COLO829 (cell line): ENCODE measurements at places on chromosomes 2 and 18.

GRCh38 chr2:32706815-32707579 lies 79.1 kb downstream of the TTC27 start:
- no peak for DNase-seq

- no peak for DNase-seq
Observed at GRCh38 chr2:39854771-39855170, 75.7 kb upstream of the THUMPD2 start.

GRCh38 chr2:147860009-147860408 lies 15.2 kb downstream of the ACVR2A start:
- no peak for DNase-seq

- no peak for DNase-seq
Observed at GRCh38 chr2:71898851-71899681, 248.6 kb downstream of the CYP26B1 start.

- no peak for DNase-seq
Observed at GRCh38 chr2:139925903-139926302, 1145.7 kb upstream of the NXPH2 start.

- DNase-seq, result peak; percentile 56
Observed at GRCh38 chr2:166373951-166374350, 1.8 kb downstream of the SCN9A start.

DNA sequence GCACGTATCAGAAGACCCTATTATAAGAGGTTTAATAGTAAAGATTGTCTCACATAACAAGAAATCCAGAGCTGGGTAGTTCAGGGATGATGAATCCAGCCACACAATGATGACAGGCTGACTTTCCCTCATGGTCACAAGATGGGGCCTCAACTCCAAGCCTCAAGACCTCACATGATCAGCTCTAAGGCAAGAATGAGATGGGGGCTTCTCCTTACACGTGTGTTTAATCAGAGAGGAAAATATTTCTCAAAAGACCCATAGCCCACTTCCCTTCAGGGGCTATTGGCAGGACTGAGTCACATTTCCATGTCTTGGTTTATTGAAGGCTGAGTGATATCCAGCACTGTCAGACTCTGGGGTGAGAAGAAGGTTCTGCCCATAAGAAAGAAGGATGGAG lies 100.2 kb upstream of the FOSL2 start:
- no peak for DNase-seq

DNA sequence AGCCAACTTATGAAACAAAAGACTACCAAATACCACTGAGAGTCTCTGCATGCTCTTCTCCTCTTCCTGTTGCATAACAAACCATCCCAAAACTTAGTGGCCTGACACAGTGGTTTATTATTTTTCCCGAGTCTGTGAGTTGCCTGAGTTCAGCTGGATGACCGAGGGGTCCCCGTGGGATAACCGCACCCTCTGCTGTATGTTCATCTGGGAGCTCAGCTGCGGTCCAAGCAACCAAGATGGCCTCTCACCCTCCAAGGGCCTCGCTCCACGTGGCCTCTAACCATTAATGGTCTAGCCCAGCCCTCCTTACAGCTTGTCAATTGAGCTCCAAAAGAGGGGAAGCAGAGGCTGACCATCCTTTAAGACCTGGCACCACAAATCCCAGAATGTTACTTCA lies 17.1 kb downstream of the ITM2C start:
- no peak for DNase-seq

GRCh38 chr2:26692897-26693849 lies 651 bp downstream of the KCNK3 start:
- DNase-seq, result no peak

DNA sequence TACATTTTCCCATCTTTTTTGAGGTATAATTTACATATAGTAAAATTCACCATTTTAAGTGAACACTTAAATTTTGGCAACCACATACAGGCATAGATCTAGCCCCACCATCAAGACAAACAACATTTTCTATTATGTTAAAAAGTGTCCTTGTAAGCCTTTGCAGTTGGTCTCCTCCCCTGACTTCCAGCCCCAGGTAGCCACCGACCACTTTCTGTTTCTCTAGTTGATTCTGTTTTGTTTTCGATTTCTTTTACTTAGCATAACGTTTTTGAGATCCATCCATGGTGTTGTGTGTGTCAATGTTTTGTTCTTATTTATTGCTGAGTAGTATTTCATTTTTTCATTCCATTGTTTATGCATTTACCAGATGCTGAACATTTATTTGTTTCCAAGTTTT lies 135.5 kb upstream of the FOSL2 start:
- DNase-seq, result no peak

DNA sequence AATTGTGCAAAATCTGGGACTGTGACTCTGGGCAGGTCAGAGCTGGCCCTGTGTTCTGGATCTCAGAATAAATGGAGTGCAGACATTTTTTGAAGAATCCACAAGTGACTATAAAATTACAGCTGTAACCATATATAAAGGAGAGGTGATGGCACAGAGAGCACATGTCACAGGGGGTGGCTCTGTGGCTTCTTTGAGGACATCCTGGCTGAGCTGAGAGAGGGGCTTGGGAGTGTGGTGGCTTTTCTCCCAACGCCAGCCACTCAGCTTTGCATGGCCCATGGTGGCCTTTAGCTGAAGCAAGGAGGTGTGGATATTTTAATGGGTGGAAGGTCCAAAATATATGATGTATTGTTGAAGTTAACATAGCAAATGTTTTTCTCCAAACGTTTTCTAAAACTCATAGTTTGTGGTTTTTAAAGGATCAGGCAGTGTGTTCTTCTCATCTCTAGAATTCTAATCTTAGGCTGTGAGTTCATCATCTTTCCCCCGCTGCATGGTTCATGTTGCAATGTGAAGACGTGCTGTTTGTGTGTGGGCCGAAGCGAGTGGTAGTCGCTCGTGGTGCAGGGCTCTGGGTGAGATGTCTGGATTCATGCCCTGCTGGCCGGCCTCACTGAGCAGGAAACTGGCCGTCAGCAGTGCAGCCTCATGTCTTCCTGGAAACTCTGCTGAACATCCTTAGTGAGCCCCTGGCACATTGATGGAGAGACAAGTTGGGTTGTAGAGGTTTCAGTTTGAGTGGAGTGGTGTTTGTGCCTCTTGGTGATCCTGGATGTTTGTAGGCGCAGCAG lies 109.9 kb downstream of the ZNF236 start:
- DNase-seq, result no peak

DNA sequence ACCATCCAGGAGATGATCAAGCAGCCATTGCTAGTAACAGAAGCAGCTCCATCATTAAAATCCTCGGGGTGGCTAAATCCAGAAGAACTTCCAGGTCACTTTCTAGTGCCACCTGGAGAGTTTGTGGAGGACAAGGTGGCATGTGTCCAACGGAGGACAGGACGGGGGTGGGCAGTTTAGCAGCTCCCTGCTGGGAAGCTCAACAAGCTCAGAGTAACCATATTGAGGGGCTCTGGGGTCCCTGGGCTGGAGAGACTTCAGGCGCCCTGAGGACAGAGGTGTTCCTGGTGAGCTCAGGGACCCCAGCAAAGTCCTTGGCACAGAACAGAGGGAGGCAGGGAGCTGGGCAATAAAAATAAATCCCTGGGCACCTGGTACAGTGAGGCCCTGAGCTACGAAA lies 140.0 kb upstream of the FHL2 start:
- no peak for DNase-seq

GRCh38 chr2:188450732-188451483 lies 159.2 kb downstream of the GULP1 start:
- no peak for DNase-seq

DNA sequence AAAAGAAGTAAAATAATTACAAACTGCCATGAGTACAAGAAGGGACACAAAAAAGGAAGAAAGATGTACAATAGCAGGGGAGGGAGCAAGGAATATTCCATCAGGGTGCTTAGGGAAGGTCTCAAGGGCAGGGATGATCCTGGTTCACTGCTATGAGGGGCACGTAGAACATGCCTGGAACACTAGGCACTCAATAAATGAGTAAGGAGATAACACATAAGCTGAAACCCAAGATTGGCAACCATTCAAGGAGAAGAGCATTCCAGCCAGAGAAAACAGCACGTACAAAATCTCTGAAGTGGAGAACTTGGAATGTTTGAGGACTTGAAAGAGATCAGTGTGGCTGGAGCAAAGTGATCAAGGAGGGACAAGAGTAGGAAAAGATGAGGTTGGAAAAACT lies 103.2 kb downstream of the FAM161A start:
- no peak for DNase-seq

GRCh38 chr2:141490886-141491285 lies 639.9 kb downstream of the LRP1B start:
- DNase-seq, result no peak

- DNase-seq, result no peak
Observed at GRCh38 chr2:112335600-112335999, 60.2 kb downstream of the ZC3H6 start.

DNA sequence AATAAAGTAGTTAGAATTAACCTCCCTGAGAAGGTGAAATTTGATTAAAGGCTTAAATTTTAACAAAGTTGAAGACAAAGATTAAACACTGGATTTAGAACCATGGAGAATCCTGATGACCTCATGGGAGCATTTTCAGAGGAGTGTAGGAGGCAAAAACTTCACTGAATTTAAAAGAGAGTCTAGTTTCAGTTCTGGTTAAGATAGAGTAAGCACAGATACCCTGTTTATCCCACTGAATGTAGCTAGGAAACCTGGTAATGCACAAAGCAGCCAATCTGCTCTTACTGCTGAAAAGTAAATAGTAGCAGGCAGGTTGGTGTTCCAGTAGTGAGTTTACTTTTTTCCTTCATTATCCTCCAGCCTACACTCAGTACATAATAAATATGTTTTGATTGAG lies 654.9 kb upstream of the SYT4 start:
- DNase-seq, result no peak

- DNase-seq, result no peak
Observed at GRCh38 chr18:27527856-27528255, 342.7 kb upstream of the CHST9 start.

DNA sequence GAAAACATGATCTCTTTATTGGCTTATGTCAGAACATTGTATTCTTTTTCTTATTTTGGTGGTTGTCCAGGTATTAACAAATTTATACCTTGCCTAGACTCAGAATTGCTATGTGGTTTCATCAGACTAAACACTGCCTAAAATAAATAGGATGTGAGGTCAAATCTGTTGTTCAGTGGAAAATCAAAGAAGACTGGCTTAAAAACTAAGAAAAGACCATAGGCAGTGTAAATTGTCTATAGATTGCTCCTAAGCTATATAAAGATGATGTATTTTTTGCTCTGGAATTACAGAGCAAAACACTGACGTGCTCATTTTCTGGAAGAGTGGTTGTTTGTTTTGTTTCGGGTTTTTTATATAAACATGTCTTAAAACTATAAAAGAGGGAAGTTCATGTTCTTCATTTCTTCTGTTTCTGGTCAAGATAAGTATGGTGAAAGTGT lies 266.0 kb downstream of the ALPK2 start:
- no peak for DNase-seq

DNA sequence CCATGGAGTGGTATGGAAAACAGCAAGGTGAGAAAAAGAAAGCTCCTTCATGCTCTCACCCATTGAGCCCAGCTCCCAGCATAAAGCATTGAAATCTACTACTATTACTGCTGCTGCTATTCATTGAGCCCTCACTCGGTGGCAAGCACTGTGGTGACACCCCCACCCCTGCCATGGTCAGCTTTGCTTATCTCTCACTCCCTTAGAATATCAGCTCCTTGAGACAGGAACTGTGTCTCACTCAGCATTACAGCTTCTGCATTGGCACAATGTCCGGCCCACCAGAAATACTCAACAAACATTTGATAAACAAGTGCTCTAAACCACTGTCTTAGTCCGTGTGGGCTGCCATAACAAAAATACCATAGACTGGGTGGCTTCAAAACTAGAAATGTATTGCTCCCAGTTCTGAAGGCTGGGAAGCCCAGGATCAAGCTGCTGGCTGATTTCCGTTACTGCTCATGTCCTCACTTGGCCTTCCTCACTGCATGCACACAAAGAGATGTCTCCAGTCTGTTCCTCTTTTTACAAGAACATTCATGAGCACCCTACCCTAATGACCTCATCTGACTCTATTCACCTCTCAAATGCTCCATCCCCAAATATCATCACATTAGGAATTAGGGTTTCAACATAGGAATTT lies 116.3 kb downstream of the ZBTB7C start:
- no peak for DNase-seq

DNA sequence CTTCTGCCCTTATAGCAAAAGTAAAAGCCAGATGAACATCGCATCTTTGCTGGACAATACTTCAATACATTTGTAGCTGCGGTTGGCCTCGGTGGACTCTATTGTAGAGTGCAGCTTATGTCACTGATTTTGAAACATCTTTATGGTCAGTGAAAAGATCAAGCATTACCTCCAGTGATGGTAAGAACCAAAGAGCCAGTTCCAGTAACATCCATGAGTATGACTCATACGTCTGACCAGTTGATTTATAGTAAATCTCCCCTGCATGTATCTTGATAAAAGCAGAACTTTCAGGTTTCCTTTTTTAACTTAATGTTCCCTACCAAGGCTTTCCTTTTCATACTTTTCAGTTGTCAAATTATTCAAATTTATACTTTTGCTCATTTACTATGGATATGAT lies 119.2 kb upstream of the HNRNPA3 start:
- no peak for DNase-seq

DNA sequence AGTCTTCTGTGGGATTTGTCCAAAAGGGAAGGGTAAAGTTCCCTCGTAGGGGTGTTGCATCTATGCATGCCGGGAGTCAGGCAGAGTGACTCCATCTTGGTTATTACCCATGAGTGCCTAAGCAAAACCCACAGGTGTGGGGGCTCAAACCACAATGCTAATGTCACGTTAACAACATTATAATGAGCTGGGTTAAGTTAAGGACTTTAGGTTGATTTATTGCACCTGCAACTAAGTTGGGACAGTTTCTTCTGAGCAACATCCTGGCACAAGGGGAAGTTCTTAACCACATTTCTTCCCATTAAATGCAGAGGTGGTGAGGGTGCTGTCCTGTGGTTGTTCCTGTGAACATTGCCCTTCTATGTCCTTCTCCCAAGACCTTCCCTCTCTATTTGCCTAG lies 1596.8 kb upstream of the SLC39A10 start:
- DNase-seq, result no peak

- DNase-seq, result no peak
Observed at GRCh38 chr2:220512419-220512818, 885.0 kb downstream of the SLC4A3 start.
